ENCODE measurements at places on chromosomes 5 and 9.

DNA sequence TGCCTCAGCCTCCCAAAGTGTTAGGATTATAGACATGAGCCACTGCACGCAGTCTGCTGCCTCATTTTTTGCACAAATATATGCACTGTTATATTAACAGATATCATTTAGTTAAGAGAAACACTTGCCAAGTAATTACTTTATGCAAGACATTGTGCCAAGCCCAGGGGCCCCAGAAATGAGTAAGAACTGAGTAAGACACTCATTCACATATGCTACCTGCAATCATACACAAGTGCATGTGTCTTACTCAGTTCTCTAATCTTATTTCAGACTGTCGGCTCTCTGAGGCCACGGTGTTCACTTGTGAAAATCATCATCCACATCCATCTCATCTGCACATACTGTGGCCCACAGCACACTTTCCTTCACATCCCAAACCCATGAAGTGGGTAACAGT is 16.0 kb downstream of the TRAF1 start:
- no peak for DNase-seq

GRCh38 chr5:6745706-6746222 is 32.5 kb downstream of the TENT4A start:
- DNase-seq = peak; percentile 74

- DNase-seq = peak; percentile 43
These were observed 154.8 kb downstream of the PALM2AKAP2 start for GRCh38 chr9:109934857-109935215.

- DNase-seq = peak; percentile 36
These were observed 3.7 kb upstream of the PAPPA start for GRCh38 chr9:116149844-116150243.

DNA sequence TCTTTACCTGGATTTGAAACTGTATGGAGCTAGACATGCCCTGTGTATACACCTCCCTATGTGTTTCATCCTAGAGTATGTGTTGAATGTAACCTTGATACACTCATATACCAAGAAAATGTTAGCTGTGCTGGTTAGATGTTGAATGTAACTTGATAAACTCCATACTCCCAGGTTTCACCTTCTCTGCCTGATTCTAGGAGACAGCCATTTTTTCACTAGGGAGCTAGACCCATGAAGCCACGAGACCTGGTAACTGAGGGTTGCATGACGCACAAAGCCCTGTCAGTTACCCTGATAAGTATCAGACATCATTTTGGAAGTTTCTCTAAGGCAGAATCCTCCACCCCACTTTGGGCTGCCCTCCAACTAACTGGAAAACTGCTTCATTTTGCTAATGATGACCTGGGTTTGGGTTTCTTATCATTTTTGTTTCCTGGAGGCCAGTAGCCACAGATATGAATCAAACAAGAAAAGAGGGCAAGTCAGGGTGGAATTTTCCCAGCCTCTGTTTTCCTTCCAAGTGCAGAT is 478.5 kb upstream of the KIF2A start:
- peak; percentile 18 for DNase-seq
